ENCODE measurements at places on chromosomes 3 and 15.

- DNase-seq: no peak
Measured at GRCh38 chr3:12856626-12857025, 15.3 kb upstream of the RPL32 start.

DNA sequence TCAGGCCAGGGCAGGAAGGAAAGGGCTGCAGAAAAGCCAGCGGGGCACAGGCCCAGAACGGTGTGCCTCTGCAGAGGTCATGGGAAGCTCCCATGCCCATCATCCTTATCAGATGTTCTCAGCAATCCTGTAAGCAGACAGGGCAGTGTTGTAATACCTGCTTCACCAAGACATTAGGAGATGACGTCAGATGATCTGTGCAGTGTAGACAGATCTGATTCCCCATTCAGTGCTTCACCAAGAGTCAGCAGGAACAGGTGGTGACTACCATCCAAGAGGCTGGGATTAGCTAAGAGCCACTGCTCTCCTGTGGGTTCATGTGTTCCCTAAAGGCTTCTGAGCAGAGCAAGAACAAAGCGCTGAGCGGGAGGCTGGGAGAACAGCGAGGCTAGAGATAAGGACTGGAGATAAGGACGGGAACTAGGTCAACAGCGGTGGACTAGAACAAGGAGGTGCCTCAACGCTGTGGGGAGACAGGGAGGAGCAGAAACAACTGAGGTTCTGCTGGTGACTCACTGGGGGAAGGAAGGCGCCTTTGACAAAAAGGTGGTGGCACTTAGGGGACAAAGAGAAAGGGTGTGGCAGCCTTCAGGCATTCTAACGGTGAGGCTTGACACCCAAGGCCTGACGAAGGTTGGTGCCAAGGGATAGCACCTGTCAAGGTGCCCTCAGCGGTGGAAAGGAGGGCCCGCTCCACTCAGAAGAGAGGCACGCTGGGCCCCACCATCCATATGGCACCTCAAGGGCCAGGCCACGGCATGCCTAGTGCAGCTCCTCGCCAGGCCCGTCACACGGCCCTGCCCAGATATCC lies 28.4 kb downstream of the CCDC12 start:
- no peak for DNase-seq

DNA sequence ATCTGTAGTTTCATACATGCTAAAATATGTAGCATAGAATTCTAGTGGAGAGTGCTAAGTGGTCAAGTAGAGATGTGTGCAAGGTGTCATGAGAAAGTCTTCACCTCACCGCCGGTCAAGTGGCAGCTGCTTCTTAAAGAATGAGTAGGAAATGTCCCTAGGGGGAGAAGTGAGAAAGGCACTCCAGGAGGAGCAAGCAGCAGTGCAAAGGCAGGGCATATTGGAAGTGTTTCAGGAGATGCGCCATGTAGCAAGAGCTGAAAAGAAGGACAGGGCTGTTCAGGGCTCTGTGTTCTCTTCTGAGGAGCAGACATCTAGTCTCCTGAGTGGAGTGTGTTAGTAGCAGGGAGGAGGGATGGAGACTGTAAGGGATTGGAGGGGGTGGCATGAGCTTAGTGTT lies 312.4 kb upstream of the SEMA6D start:
- DNase-seq: no peak

- DNase-seq: no peak
Measured at GRCh38 chr15:79115986-79116665, 25.5 kb upstream of the RASGRF1 start.

DNA sequence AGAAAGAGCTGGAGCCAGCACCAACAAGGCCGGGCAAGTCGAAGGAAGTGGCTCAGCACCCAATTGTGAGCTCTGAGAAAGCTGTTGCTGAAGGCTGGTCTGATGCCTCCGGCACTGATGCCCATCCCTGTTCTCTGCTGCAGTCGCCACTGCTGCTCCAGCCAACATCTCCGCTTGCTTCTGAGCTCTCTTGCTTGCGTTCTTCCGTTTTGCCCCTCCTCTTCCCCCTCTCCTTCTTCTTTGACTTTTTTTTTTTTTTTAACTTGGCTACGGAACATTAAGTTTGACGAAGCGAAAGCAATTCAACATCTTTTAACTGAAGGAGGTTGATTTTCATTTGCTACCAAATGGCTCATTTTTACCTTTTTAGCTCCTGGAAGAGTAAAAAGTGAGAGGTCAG lies 442.9 kb downstream of the MCTP2 start:
- DNase-seq: no peak
